ENCODE measurements at places on chromosomes 16 and 17.

DNA sequence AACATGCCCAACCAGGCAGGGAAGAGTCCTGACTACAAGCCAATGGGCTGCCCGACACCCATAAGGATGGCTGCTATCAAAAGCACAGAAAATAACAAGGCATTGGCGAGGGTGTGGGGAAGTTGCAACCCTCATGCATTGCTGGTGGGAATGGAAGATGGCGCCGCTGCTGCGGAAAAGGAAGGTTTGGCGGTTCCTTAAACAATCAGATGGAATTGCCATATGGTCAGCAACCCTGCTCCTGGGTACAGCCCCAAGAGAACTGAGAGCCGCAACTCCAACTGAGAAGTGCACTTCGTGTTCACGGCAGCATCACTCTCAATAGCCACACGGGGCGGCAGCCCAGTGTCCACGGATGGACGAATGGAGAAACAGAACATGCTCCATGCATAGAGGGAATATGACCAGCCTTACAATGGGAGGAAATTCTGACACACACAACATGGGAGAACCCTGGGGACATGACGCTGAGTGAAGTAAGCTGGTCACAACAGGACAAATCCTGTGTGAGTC, 193.3 kb downstream of the RBFOX3 start:
- no peak for DNase-seq

- no peak for DNase-seq
Observed at GRCh38 chr17:11641521-11642275, 43.4 kb downstream of the DNAH9 start.

- no peak for DNase-seq
Observed at GRCh38 chr17:61400066-61400716, 548 bp downstream of the TBX2 start.

GRCh38 chr17:78993981-78994671, 14.4 kb upstream of the LGALS3BP start:
- DNase-seq, result peak; percentile 31

DNA sequence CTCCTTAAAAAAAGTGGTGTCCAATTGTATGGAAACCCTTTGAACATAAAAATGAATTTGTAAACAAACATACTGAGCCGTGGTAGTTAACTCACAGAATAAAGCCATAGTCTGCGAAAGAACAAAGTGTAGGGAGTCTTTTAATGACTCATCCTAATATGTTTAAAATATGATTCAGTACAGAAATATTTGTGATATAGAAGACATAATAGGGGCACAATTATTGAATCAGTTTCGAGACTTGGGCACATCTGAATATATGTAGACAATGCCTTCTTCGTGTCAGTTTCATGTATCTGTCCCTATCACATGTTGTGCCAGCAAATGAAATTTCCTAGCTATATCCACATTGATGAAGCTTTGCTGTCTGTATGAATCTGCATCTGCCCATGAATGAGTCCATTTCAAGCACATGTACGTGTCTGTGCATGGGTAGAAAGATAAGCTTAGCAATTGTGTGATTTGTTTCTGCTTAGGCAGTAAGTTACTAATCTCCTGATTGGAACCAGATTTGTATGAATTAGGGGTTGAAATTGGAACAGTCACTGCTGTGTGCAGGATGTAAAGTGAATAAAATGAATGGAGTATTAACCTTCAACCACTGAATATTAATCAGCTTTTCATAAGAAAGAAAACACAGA, 112.5 kb upstream of the SOX9 start:
- no peak for DNase-seq
